ENCODE measurements at places on chromosomes 7 and 10.

GRCh38 chr7:15209429-15209828, 306.9 kb upstream of the DGKB start:
- no peak for DNase-seq

DNA sequence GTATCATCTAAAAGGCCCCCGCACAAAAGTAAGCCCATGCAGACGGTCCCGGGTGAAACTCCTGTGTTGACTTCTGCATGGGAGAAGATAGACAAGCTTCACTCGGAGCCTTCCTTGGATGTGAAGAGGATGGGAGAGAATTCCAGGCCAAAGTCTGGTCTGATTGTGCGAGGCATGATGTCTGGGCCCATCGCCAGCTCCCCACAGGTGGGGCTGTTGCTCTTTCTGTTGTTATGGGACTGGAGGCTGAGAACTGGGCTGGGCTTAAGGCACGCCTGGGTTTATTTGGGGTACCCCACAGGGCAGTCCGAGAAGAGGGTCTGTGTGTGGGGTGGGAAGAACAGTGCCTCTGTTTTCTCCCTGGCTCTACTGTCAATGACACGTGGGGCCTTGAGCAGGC, 14.6 kb downstream of the MINDY4 start:
- DNase-seq = no peak

DNA sequence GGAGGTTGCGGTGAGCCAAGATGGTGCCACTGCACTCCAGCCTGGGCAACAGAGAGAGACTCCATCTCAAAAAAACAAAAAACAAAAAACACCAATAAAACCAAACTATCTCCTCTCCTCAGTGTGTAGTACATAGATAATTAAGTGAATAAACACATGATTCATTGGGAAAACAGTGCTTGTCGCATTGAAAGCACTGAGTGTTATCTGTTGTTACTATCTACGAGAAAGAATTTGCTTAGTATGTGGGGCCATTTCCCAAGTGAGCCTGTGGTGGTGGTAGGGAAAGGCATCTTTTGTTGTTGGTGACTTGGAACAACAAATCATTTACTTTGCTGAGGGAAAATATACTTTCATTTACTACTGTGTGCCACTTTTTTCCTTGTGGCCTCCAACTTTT, 42.6 kb downstream of the RSBN1L start:
- no peak for DNase-seq

DNA sequence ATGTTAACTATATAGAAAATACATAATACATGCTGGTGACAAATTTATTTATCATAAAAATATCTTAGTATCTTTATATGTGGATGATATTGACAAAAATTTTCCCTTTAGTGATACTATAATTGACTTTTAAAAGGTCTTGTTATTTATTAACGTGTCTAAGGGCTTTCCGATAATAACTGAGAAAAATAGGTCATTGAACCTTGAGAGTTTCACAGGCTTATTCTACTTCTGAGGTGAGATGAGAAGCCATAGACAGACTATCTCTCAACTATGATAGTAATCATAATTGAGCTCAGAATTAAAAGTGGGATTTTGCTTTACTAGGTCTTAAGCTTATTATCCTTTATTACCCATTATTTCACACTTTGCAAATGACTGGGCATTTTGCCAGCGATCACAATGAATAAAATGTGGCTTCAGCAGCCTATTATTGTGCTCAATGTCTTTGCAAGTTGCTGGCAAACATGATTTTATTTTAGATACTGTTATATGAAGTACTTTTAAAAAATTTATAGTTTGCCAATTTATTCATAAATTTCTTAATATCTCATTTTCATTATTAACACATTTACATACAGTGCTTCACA, 574.5 kb downstream of the ZWINT start:
- no peak for DNase-seq

DNA sequence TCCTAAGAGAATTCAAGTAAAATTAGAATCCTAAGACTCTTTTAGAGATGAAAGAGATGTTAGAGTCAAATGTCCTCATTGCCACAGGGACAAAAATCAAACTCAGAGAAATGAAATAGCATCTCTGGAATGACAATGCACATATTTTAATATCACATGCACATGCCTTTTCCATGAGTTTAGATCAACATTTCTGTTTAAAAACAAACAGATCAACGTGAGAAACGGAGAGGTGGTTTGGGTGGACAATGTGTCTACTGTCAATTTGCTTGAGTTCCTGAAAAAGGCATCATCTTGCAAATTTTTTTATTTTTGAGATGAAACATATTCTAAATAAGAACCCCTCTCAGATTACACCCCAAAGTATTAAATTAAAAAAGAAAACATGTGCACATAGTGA, 130.0 kb downstream of the CHRM2 start:
- no peak for DNase-seq

- DNase-seq = peak; percentile 16
These were observed 3.2 kb downstream of the SFMBT2 start for GRCh38 chr10:7407368-7408290.

GRCh38 chr10:132443983-132444876, 47.2 kb downstream of the PWWP2B start:
- DNase-seq = no peak

GRCh38 chr10:101258179-101258885, 29.1 kb upstream of the LBX1 start:
- DNase-seq = no peak

DNA sequence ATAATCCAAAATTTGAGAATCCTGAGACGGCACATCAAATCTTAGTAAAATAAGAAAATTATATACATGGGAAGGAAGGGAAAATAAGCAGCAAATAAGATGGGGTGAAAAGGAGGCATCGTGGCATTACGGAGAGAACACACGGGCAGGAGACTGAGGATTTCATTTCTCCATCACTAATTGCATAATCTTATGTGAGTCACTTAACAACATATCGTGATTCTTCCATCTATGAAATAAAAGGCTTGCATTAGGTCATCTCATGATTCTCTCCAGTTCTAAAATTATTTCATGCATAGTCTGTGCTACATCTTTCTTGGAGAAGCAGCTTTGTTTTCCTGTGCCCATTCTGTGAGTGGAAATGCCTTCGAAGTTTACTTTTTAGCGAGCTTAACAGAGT, 288.7 kb downstream of the LRMDA start:
- no peak for DNase-seq

GRCh38 chr7:150403376-150404171, 24.4 kb downstream of the ZNF775 start:
- no peak for DNase-seq

DNA sequence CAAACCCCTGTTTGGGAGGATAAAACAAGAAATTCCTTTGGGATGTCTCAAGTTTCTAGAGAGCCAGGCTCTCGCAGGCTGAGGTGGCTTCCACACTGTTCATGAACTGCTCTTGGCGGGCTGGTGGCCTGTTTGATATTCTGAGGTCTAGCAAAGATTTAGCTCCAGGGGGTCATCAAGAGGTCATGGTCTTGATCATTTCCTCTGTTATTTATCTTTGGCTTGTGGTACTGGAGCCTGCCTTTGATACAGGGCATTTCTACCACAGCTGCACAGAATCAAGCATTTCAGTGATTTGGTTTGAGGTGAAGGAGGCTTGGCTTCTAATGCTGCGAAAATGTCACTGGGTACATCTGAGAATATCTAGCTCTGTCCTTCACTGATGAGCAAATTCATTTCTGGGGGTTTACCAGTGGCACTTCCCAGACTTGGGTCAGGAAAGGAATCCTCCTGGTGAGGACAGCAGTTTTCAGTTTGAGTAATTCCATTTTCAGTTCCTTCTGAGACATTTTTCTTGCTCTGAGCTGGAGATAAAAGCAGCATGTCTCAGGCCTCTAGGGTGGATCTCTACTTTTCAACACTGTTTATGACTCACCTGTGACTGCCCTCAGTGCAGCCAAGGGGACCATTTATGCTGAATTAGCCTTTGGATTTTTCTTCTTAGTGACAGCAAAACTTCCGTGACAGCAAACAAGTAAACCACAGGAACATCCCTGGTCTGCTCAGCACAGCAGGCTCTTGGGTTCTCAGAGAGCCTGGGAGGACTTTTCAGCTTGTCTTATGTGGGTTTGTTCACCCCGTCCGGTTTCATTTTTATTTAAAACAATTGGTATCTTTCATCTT, 312.0 kb downstream of the RNLS start:
- peak; percentile 43 for DNase-seq

All from effector memory CD8-positive, alpha-beta T cell (primary cell).